ENCODE measurements at places on chromosomes 2 and 18. TPM values are rescaled to one million over a fixed set of nuclear protein-coding genes. Genes with fewer than 3 reads are reported as not detected.

DNA sequence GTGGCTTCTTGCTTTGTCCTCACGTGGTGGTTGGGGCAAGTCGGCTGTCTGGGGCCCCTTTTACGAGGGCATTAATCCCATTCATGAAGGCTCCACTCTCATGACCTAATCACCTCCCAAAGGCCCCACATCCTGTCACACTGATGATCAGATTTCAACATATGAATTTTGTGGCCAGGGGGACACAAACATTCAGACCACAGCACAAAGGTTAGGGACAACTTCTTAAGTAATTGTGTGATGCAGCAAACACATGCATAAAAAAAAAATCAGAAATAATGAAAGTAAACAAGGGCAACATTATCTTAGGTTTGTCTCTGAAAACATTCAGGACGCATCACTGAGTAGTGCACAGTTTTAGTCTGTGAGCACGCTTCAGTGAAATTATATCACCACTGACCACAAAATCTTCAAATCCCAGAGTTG is 54.2 kb upstream of the FRZB start:
- no peak overlapping the region for H3K27ac ChIP-seq
- H3K36me3 ChIP-seq: peaks cover 16% of the 10 kb centered on the region
- DNase-seq: no peak

DNA sequence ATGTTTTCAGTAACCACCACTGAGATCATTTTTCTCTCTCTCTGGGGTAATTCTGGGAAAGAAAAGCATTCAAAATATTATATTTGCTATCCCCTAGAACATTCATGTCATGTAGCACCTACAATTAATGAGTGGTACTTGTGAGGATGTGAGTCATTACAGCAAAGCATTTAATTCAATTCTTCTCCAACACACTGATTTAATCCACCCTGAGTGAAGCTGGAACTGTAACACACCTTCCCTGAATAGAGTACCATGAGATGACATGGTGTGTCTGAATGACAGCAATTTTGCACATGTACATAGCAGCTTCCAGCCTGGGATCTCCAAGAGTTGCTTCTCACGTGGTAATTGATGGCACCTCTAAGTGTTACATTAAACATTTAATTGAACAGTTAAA is 207.1 kb upstream of the SLC14A2 start:
- no peaks in the 10 kb centered on the region for H3K4me1 ChIP-seq
- H3K36me3 ChIP-seq: no peaks in the 10 kb centered on the region
- no peak overlapping the region for H3K4me3 ChIP-seq
- H3K27ac ChIP-seq: no peak overlapping the region
- DNase-seq: no peak

DNA sequence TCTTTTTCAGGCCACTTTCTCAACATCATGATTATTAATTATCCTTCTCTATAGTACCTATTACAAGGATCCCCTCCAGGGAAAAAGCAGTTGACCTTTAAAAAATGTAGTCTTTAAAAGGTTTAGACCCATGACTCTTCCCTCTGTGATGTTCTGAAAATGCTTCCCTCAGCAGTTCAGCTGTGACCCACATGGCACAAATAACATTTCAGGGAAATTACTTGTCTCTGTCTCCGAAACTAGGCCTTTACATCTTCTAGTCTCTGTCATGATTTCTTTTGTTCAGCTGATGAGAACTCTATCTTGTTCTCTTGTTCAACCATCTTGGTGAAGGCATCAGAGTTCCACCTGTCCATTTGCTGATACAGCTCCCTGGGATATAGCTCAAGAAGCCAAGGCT is 28.3 kb downstream of the LGALSL start:
- H3K36me3 ChIP-seq: no peaks in the 10 kb centered on the region
- peaks cover 14% of the 10 kb centered on the region for H3K27me3 ChIP-seq
- H3K4me3 ChIP-seq: no peak overlapping the region
- H3K4me1 ChIP-seq: peaks cover 16% of the 10 kb centered on the region

The ASAP2 gene
- total RNA-seq: 69.3 TPM

The GPR155 gene
- total RNA-seq: 0.74 TPM

All from progenitor cell of endocrine pancreas (in vitro differentiated cells).